ENCODE measurements at places on chromosomes 5 and 9.

DNA sequence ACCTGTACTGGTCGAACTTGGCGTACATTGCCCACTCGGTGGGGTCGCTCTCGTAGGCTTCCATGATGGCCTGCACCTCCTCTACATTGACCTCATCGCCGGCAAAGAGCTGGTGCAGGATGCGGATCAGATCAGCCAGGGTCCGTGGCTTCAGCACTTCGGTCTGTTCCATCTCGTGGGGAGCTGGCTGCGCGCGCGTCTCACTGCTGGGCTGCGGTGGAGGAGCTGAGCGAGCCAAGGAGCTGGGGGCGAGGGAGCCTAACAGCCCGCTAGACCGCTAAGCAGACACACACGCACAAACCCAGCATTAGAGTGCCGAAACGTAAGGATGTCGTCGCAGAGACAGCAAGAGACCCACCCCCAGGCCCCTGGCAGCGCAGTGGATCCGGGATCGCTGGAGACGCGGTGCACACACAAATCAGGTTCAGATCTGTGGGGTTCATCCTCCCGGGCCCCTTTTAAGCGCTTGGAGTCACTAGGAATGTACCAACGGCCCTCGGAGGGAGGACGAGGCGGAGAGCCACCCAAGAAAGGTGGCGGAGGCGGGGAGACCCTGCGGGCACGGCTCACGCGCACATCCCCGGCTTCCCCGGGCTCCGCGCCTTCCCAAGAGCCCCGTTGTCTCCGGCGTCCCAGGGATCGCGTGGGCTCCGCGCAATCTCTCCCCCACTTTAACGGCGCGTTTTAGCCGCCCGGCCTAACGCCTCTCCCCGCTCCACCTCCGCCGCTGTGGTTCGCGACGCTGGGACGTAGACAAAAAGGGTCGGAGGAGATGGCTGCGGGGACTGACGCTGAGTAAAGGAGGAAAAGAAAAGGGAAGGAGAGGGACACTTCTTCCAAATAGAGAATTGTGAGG, at the start of gene CDO1:
CDO1 (minus strand) TSS at position 434 of the 856 bp plus-strand sequence; CDS start at position 172, 262 bp downstream.
- DNase-seq: peak; percentile 55

DNA sequence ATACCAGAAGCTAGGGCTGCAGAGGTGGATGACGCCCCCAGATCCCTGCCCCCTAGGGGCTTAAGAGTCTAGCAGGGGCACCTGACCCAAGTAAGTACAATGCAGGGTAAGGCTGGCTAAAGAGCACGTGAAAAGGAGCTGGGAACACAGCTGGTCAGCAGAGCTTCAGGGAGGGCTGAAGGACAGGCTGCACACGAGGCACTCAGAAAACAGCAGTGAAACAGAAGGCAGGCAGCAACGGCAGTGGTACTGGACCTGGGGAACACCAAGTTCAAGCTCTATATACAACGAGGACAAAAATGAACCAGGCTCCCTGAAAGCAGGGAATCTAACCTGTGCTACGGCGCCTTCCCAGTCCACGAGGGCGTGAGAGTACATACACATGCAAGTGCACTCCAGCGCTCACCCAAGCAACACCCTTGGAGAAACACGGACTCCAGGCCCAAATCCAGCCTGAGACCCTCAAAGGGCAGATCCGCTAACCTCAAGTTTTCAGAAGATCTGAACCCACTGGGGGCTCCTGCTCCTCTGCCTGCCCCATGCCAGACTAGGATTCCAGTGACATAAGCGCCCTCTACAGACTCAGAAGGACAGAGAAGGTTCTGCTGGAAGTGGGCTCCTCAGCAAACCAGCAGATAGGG, 57.4 kb downstream of the PSMB7 start:
- no peak for DNase-seq

GRCh38 chr5:112412346-112412745, 6.7 kb downstream of the EPB41L4A start:
- no peak for DNase-seq

- DNase-seq: no peak
Observed at GRCh38 chr5:180782748-180783147, 19.9 kb downstream of the MGAT1 start.

- no peak for DNase-seq
Observed at GRCh38 chr9:23598994-23599393, 227.0 kb downstream of the ELAVL2 start.

DNA sequence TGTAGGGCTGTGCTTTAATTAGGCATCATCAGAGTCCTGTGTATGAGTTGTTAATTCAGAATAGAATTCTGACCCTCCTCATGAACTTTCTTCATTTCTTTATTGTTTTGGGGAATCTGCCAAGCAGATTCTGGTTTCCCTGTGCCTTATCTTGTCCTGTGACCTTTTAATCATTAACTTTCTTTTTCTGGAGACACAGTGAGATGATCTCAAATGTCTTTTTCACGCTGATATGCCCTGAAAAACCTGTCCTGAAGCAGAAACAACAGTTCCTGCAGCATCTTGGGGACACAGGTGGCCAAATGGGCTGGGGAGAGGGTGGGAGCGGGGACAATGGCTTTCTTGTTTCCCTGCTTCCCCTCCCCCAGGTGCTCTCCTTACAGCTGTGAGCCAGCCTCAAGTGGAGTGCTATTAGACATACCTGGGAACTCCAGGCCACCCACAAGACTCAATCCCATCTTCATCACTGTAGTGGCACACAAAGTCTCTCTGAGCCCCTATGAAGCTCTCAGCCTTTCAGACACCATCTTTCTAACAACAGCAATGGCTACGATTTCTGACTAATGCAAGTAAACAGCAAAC, 213.8 kb downstream of the ATP10B start:
- no peak for DNase-seq

- no peak for DNase-seq
Observed at GRCh38 chr9:68738358-68738757, 33.3 kb downstream of the PIP5K1B start.

- DNase-seq: no peak
Observed at GRCh38 chr9:81536242-81537025, 152.9 kb downstream of the TLE1 start.

DNA sequence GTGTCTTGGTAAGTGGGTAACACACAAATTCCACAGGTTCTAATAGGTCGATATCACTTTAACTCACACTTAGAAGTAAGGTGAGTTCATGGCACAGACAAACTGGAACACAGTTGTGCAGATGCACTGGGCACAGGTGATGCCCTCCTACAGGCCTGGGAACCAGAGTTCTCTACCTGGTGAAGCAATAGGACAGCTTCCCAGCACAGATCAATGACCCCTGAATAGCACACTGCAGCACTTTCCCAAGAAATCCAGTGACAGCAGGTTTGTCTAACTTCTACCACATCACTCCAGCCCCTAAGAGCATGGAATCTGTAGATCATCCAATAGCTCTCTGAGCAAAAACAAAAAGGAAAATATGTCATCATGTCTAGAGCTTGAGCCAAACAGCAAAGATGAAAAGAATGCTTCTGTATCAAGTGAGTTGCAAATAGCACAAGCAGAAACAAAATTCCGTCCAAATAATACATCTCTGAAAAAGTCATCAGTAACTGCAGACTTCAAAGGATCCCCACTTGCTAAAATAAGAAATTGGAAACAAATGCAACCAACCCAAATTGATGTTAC, 33.5 kb downstream of the MOCS2 start:
- no peak for DNase-seq

DNA sequence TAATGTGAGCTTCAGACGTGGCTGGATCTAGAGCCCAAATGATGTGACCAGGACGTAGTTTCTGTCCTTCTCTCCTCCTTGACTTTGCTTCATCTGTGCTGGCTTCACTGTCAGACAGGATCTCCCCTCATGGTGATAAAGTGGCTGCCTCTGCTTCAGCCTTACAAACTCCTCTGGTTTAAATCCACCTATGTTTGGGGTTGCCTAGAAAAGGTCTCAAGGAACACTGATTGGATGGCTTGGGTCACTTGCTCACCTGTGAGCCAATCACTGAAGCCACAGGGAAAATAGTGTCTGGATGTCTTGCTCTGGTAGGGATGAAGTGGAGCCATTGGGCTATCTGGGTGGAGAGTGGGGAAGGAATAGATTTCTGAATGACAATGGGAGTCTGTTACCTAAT, 36.1 kb downstream of the FGF18 start:
- no peak for DNase-seq

GRCh38 chr5:163163858-163164257, 273.5 kb upstream of the CCNG1 start:
- DNase-seq: no peak

Measured in activated T-cell treated with anti-CD3 and anti-CD28 coated beads, Interleukin-2, amount 50 U/mL, for 24 hours (primary cell).